Colonic mucosa (tissue), 4 donors: ENCODE measurements at places on chromosomes 16 and 17.

- DNase-seq, result peak; percentile 69
Measured at GRCh38 chr16:68590201-68590994, 51.3 kb downstream of the ZFP90 start.

DNA sequence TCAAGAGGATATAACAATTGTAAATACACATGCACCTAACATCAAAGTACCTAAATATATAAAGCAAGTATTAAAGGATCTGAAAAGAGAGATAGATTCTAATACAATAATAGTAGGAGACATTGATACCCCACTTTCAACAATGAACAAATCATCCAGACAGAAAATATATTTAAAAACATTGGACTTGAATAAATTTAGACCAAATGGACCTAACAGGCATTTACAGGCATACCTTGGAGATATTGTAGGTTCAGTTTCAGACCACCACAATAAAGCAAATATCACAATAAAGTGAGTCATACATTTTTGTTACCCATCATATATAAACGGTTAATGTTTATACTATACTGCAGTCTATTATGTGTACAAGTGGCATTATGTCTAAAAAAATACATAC is 104.0 kb downstream of the BRIP1 start:
- no peak for DNase-seq

GRCh38 chr16:84730406-84731106 is 30.8 kb downstream of the USP10 start:
- DNase-seq, result peak; percentile 67

GRCh38 chr17:41065829-41066624 is at the start of gene KRTAP2-4:
Gene KRTAP2-4, minus strand, starts transcription at chr17:41065879. Its CDS starts 34 bp downstream, at chr17:41065845.
- no peak for DNase-seq

- no peak for DNase-seq
Measured at GRCh38 chr16:23055481-23055880, 93.8 kb downstream of the USP31 start.

DNA sequence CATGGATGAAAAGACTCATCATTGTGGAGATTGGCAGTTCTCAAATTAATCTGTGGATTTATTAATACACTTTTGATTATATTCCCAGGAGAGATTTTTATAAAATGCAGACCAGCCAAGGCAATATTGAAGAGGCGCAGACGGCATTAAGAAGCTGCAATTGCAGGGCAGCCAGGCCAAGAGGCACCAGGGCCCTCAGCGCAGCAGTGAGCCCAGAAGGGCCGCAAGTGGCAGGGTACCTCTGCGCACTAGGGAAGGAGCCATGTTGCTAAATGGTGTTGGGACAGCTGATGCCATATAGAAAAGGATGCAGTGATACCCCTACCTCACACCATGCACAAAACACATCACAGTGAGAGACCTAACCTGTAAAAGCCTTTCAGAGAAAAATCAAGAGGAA is 36.6 kb upstream of the CHMP6 start:
- no peak for DNase-seq

DNA sequence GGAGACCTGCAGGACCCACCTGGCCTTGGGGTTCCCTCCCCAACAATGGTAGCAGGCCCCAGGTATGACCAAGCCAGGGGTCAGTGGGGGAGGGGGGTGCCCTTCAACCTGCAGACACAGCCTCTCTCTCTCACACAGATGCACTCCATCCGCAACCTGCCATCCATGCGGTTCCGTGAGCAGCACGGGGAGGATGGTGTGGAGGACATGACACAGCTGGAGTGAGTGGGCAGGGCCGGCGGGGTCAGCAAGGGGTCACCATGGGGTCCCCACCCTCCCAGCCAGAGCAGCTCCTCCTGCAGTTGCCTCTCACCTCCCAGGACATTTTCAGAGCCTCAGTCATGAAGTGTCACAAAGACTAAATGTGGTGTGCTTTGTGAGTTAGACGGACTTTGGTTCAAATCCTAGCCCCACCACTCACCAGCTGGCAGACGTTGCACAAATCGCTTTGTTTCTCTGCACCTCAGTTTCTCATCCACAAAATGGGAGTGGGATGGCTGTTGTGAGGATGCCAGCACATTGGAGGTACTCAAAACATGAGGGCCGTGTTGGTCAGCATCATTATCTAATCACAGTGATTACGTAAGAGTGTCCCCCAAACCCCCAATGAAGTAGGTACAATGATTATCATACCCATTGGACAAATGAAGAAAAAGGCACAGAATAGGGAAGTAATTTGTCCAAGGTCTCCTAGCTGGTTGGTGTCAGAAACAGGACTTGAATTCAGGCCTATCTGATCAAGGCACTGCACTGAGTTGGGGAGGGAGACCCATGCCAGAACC is 16.0 kb downstream of the MYO15A start:
- no peak for DNase-seq

DNA sequence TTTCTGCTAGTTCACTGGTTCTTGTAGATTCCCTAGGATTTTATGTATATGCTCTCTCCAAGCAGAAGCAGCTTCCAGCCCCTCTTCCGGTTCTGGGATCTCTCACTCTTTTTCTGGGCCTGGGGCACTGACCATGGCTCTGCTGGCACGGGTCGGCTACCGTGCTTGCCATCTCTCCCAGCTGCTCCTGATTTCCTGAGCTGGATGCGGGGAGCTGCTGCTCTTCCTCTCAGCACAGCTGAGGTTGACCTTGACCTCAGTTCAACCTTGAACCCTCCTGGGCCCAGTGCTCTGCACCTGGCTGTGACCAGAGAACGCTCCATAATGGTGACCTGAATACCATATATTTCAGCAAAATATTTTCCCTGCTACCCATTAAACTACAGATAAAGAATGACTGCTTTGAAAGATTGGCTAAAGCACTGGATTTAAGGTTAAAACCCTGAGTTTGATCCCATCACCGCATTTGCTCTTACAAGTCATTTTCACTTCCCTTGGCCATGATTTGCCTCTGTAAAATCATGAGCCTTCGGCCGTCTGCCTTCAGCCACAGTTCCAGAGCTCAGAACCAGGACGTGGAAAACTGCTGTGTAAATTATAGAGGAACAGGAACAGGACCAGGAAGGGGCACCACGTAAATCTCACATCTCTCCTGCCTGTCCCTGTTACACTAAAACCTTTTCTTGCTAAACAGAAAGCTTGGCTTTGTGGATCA is 130.8 kb upstream of the CHMP6 start:
- DNase-seq, result no peak

- no peak for DNase-seq
Measured at GRCh38 chr17:72268431-72268830, 147.6 kb downstream of the SOX9 start.

DNA sequence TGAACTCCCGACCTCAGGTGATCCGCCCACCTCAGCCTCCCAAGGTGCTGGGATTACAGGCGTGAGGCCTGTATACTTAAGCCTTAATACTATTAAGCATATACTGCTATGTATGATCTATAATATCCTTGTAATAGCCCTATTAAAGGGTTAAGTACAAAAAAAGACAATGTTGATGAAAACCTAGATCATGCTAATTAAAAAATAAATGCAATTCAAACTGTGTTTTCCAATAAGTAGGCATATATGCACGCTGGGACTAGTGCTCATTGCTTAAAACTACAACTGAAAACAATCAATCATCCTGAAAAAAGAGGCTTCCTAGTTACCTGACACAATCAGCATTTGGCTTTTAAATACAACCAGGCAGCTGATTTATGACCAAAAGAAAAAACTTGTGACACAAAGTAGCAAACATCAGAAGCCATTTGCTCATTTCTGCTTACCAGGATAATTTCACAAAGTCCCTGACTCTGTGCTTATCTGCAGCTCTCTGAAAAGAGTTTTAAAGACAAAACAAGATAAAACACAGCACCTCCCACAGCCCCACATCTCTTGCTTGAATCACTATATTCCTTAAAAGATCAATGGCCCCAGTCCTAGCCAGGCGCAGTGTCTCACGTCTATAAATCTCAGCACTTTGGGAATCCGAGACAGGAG is 11.1 kb downstream of the ZNF385C start:
- DNase-seq, result no peak

DNA sequence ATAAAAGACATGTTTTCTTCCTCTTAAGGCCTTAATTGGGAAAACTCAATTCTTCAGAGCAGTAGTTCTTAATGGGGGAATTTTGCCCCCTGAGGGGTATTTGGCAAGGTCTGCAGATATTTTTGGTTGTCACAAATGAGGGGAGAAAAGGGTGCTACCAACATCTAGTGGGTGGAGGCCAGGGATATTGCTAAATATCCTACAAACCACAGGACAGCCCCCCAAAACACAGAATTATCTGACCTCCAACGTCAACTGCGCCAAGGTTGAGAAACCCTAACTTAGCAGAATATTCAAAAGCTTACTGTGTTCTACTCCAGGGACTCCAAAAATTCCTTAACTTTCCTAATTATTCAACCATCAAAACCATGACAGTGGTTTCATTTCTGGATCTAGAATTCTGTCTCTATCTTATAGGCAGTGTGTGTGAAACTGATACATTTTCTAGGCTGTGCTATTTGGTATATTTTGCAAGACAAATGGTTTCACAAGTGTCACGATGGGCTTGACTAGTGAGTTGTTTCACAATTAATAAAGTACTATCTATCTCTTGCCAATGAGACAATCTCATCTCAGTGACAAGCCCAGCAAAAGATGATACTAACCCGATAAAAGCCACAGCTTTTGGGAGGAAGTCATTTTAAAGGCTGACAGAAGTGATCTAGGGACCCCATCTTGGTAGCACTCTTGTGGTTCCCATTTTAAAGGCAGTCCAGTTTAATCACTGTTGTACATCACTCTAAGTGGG is 14.7 kb downstream of the TXNDC11 start:
- DNase-seq, result no peak

- no peak for DNase-seq
Measured at GRCh38 chr16:87126403-87127025, 190.7 kb downstream of the C16orf95 start.

DNA sequence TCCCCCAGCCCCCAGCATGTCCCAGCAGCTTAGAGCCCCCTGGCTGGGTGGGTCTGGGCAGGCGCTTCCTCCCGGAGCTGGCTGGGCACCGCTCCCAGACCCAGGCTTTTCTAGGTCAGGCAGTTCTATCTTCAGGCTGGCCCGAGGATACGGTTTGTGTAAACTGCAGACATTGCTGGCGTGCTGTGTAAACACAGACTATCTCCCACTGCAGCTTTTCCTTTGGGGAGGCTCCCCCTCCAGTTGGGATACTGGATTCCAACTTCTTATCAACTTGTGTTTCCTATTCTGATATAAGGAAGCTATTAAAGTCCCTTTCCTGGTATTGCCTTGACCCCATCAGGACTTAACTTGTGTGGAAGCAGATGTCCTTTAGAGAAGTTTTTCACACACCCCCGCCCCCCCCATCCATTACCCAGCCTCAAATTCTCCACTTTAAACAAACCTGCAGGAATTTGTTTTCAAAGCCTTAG is 18.3 kb upstream of the GNA13 start:
- peak; percentile 80 for DNase-seq

GRCh38 chr16:88815227-88815626 is 3.5 kb upstream of the APRT start:
- DNase-seq, result no peak

DNA sequence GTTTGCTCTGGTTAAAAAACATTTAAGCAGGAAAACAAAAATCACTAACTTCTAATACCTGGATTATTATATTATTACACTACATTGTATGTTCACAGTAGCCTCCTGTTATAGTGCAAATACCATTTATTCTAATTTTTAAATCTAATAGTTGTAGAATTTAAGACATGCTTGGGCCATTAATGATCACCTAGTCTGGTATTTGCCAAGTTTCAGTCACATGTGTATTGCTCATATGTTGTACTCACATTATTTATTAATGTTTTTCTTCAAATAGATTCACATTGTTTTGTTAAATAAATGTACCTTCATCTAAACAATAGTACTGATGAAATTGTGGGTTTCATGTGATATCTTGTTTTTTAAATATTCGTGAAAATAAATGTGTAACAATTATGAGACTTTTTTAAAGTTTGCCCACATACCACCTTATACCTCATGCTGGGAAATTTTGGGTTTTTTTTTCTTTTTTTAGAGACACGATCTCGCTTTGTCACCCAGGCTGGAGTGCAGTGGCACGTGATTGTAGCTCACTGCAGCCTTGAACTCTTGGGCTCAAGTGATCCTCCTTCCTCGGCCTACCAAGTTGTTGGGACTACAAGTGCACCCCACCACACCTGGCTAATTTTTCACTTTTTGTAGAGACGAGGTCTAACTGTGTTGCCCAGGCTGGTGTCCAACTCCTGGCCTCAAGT is 5.9 kb downstream of the ZNF771 start:
- no peak for DNase-seq
